ENCODE measurements at places on chromosomes 2 and 18.

GRCh38 chr2:8573234-8573941, 108.5 kb upstream of the ID2 start:
- no peak for DNase-seq

GRCh38 chr2:30770816-30771576, 36.2 kb downstream of the CAPN13 start:
- DNase-seq: no peak

DNA sequence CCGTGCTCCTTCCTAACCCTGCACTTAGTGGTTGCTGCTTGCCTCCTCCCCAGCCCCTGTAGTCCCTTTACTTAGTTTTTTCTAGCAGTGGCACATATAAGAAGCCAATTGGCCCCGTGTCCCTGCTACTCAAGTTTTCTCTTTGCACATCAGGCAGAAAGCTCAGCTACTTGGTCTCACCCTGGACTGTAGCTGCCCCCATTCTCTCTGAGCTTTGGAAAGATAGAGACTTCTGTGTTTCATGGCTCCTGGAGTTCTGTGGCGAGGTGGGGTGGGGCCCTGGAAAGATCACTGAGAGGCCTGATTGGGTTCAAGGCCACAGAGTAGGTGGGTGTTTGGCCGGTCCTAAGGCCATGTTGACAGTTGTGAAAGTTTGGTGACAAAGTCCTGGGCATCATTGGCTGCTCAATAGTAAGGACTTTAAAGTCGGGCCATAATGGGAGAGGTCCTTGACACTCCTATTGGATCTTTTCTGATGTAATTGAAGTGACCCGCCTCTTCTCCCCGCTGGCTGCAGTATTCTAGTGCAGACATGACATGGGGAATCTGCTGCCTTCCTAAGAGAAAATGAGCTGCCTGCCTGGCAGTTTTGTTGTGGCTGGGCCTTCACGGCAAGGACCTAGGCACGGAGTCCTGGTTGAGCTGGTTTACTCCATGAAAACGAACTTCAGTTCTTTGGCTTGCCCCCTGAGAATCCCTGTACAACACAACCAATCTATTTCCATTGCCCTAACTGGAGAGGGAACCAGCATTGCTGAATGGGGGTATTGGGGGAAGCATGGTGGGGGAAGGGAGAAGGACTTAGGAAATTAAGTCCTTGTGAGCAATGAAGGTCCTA, 26.2 kb upstream of the CYP27A1 start:
- DNase-seq: no peak

- peak; percentile 50 for DNase-seq
These were observed 6.9 kb upstream of the FLACC1 start for GRCh38 chr2:201363857-201364560.

- DNase-seq: no peak
These were observed 32.1 kb downstream of the TOGARAM2 start for GRCh38 chr2:29013057-29013780.

Measured in fibroblast of skin of right biceps (primary cell).